ENCODE measurements at places on chromosomes 4 and X.

- no peak for DNase-seq
These were observed 320.5 kb upstream of the TET2 start for GRCh38 chr4:104826171-104826570.

DNA sequence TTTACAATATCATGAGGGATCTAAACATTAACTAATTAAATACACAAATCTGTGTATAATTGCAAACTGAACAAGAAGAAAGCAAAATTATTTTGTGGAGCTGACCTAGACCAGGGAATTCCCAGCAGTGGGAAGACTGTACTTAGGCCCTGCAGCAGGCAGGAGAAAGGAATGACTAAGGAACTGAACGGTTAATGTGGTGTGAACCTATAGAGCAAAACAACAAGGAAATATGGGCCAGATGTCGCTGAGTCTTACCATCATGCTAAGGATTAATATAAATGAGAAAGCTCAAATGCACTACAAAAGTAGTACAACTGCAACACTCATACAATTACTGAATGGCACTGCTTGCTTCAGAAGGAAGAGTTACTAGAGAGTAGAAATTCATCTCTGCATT lies 120.3 kb upstream of the ATXN3L start:
- DNase-seq: no peak

DNA sequence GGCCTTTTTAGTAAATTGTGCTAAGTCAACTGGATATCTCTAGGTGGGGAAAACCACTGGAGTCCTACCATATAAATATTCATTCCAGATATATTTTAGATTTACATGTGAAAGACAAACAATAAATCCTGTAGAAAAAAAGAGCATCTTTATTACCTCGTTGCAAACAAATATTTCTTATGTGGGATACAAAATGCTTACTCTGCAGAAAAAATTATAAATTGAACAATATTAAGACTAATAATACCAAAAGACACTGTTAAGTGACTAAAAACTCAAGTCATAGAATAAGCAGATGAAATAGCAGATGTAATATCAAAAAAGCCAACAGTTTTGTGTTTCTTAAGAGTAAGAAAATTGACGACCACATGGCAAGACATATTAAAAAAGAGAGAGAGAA lies 43.8 kb downstream of the SULT1B1 start:
- DNase-seq: no peak

DNA sequence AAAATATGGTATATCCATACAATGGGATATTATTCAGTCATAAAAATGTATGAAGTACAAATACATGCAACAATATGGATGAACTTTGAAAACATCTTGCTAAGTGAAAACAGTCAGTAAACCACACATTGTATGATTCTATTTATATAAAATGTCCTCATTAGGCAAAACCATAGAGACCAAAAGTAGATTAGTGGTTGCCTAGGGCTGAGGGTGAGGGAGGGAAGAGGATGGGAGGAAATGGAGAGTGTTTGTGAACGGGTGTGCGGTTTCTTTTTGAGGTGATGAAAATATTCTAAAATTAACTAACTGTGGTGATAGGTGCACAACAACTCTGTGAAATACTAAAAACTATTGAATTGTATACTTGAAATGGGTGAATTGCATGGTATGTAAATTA lies 29.6 kb downstream of the TEX11 start:
- DNase-seq: no peak

DNA sequence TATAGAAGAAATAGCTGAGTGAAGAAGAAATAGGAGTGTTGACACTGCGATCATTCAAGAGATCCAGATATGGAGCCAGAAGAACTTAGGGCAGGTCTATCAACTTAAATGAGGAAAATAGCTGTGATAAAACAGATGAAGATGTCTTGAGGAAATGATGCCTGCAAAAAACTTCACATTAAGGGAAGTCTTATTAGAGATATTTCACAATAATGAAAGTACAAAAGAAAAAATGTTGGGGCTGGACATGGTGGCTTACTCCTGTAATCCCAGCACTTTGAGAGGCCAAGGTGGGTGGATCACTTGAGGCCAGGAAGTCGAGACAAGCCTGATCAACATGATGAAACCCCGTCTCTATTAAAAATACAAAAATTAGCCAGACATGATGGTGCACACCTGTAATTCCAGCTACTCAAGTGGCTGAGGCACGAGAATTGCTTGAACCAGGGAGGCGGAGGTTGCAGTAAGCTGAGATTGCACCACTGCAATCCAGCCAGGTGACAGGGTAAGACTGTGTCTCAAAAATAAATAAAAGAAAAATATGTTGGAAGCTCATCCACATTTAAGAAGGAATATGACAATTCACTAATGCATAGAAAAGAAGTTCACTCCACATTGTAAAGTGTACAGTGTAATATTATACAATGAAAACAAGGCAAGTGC lies 56.3 kb downstream of the PKD2 start:
- no peak for DNase-seq

DNA sequence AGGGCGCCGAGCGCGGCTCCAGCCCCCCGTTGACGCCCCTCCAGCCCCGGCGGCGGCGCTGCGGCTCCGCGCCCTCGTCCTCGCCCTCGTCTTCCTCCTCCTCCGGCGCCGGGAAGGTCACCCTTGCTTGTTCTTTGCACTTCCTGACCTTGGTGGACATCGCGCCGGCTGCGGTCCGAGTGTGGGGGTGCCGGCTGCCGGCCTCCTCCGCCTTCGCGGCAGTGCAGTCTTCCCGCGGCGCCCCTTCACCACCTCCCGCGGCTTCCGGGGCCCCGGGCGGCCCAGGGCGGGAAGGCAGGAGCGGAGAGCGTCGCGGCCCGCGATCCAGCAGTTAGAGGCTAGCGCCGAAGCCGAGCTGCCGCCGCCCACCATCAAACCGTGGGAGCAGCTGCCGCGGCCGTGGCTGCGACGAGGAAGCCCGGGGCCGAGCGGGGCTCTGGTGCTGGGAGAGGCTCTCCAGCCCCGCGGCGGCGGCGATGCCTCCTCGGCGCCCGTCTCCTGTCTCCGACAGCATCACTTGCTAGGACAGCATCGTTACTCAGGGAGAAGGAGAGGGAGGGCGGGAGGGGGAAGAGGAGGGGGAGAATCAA lies at the start of gene TRPC3:
TRPC3 (minus strand) TSS at position 540 of the 590 bp plus-strand sequence; CDS start at position 160, 380 bp downstream.
- DNase-seq: peak; percentile 52

GRCh38 chr4:173515458-173515857 lies 14.6 kb downstream of the HAND2 start:
- DNase-seq: no peak

- no peak for DNase-seq
These were observed 47.1 kb upstream of the CASK start for GRCh38 chrX:41970419-41970818.

Data from endothelial cell (in vitro differentiated cells).